ENCODE measurements at places on chromosomes 6 and 20.

DNA sequence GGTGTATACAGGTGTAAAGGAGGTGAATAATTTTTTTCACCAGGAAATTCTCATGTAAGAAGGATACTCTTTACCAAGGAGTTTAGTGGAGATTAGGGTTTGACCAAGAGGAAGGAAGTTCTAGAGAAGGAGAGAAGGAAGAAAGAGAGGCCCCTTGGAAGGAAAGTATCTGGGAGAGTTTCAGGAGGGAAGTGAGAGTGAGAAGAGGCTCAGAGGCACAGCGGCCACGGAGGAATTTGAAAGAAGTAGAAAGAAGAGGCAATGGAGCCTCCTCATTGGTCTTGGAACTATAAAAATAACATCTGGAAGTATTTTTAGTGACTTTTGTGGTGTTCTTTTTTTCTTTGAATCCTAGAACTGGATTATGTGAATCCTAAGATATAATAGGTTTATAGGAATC lies 50.8 kb upstream of the MCUR1 start:
- DNase-seq, result no peak

DNA sequence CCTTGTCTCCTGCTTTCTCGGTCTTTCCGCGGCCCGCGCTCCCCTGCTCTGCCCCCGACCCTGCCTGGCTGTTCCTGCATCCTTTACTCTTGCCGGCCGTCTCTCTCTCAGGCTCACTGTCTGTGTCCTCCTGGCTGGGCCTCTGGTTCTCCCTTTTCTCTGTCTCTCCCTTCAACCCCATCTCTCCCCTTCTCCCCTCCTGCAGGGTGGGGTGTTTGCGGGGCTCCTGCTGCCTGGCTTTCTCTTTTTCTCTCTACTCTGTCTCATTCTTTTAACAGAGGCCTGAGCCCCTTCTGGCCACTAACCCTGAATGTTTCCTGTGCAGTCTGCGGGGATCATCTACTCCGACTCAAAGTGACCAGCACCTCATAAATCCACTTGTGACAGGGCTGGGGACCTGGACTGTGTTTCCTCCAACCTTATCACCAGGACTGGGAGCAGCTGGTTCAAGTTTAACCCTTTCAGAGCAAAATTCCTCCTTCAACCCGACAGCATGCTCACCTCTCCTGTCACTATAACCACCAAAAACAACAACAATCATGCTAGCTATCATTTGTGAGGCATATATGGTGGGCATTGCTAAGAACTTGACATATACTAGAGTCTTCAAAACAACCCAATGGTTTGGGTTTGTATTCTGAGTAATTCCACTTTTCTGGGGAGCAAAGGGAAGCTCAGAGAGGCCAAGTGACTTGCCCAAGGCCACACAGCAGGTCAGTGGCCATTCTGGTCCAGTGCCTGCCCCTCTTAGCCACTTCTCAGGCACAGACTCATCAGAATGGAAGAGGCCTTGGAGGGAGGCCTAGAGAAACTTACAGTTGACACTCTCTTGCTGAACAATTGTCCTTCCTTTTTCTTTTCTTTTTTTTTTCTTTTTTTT lies 811 bp upstream of the RSPO4 start:
- no peak for DNase-seq

DNA sequence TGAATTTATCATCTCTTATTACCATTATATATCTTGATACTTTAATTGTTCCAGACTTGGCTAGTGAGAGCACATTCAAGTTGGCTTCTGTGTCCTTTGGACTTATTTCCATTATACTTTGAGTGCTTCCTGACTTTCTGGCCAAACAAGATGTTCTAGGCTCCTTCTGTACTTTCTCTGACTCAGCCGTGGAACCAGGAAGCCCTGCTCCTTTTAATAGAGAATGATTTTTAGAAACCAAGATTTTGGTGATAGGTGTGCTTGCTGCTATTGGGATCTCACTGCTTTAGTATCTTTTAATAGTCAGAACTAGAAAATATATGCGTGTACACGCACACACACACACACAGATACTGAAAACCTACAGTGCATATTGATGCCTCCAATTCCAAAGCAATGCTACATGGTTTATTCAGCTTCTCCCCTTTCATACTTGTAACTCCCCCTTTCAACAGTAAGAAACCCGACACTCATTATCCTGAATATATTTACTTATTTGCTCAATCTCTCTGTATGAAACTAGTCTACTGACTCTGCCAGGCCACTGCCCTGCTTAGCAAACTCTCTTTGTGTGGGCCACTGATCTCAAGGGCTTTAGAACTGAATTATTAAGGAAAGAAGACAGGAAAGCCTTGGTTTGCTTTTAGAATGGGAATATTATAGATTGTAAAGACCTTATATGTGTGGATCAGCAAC lies 42.7 kb upstream of the EZR start:
- DNase-seq, result no peak

DNA sequence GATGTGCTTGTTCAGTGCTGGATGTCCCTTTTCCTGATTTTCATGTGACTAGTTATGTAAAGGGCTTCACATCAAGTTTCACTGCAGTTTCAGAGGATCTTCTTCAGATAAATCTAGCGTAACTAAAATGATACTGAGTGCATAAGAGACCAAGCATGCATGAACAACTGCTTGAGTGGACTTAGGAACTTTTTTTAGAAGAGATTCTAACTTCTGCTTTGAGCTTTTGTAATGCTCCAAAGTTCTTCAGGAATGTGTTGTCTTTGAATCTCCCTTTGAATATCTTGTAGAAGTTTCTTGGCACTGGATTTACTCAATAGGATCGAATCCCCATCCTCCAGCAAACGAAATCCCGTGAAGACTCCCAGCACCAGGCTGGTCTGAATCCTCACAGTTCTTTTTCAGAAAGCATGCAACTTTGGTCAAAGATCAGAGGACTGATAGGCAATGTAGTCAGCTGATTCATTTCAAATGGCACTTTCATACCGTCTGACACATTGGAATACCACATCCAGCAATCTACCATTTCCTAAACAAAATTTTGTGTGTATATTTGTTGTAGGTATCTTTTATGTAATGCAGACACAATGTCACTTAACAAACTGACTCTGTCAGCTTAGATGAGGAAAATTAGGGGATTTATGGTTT lies 33.2 kb downstream of the ENPP1 start:
- DNase-seq, result no peak

GRCh38 chr6:38504996-38505395 lies 134.7 kb downstream of the BTBD9 start:
- no peak for DNase-seq

DNA sequence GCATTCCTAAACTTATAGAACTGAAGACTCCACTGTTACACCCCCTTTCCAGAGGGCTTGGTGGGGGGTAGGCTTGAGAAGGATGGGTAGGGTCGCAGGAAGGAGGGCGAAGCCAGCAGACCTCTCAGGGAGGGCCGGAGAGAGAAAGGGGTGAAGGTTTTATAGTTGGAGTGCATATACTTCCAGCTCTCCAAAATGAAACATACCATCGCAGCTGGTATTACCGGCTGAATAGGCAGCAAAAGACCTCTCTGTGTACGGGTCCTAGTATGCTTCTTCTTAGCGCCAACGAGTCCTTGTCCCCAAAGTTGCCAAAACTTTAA lies 1.0 kb upstream of the VGLL2 start:
- no peak for DNase-seq

DNA sequence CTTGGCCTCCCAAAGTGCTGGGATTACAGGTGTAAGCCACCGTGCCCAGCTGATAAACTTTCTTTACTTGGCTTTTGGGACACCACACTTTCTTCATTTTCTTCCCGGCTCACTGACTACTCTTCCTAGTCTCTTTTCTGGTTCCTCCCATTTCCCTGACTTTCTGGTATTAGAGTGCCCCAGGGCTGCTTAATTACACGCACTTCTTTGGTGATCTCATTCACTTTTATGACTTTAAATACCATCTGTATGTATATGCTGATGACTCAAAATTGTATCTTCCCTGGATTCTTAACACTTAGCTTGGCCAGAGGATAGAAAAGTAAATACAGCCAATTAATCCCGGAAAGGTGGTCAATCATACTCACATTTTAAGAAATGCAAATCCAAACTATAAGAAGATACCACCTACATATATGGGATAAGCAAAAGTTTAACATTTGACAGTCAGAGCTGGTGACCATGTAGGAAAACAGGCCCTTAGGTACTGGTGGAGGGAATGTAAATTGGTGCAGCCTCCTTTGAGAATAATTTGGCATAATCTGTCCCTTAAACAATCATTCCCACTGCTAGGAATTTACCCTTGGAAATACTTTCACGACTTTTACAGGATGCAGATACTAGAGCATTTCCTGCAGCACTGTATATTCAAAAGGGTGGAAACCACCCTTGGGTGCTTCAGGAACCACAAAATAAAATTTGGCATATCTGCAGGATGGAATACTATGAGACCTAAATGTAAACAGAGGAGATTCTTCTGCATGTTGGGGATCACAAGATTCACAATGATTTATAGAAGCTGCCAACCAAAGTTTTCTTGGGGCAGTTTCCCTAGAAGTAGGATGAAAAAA lies 9.4 kb upstream of the NANP start:
- no peak for DNase-seq

- no peak for DNase-seq
Observed at GRCh38 chr6:121691126-121691551, 255.7 kb downstream of the GJA1 start.
